EL (cell line): ENCODE measurements at places on chromosomes 3 and 15.
A peak's percentile ranks its signal among the peaks of the same experiment; 100 is the strongest.

DNA sequence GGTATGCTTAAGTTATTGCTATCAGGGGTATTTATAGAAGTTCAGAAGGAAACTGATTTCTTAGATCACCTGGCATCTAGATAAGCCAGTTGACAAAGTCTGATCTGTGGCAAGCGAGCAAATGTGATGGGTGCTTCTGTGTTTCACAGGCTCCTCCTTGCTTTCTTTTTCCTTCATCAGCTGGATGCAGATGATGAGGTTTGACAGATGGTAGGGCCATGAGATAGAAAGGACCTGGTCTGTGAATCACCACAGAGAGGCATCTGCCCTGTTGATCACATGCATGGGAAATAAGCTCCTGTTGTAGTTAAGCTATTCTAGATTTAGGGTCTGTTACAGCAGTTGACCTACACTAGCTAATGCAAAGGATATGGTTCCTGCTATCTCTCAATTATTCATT is 372.0 kb downstream of the NEK10 start:
- no peak for DNase-seq

GRCh38 chr3:10337323-10338163 is 16.6 kb upstream of the SEC13 start:
- no peak for DNase-seq

DNA sequence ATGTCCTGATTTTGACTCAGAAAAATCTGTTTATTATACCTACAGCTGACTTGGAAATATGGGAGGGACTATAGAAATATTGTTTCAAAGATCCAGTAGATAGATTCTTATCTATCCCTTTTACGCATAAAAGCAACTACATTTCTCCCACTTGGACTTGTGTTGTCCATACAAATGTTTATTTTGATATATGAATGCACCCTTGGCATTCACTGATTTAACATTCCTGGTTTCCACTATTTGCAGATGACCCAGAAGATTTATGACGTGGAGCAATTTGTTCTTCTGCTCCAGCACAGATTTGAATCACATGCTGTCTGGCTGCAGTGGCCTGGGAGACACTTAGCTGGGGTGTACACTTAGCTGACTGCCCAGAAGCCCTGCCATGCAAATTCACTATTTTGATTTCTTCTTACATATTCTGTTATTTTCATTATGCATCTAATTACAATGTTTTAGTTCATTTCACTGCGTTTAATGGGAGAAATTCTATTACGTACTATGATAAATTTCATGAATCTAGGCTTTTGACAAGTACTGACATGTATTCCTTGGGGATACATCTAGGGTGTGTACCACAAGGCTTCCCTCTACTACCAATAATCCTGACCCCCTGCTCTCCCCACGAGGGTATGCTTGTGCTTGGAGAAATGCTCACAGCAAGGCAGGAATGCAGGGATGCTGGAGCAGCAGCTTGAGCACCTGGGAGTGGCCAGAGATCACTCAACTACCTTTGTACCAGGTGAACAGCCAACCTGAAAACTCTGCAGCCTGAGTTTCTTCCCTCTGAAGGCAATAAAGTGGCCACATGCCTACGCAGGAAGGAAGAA is 223.6 kb upstream of the TBL1XR1 start:
- peak; percentile 65 for DNase-seq

GRCh38 chr3:194537732-194538247 is 51.0 kb upstream of the ATP13A3 start:
- DNase-seq, result peak; percentile 96

GRCh38 chr3:46960081-46960701 is 16.4 kb downstream of the CCDC12 start:
- DNase-seq, result peak; percentile 56

DNA sequence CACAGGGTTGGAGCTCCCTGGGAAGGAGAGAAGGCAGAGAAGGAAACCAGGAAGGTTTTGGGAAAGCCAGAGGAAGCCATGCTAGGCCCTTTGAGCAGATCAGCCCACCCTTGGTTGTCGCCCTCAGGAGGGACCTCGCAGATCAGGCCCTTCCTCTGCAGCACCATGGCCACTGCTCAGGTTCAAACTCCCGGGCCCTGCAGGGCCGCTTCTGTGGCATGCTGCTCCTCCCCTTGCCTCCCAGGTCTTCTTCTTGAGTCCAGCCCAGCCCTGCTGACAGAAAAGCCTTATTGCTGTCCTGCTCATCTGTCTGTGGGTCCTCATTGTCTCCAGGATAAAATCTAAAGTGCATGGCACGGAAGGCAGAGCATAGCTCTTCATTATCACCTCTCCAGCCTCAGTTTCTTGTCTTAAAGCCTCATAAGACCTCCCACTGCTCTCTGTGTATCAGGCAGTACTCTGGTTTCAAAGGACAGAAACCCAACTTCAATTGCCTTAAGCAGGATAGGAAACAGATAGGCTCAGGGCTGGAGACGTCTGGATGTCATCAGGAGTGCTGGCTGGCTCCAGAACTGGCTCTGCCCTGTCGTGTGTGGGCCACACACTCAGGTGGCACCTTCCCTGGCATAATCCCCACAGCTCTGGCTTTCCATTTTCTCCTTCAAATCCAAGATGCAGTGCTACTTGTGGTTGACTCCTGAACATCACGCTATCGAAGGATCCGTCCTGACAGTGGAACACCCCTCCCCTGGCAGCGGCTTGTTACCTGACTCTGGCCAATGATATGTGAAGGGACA is 118.5 kb downstream of the EEFSEC start:
- DNase-seq, result no peak

- DNase-seq, result peak; percentile 13
These were observed 78.4 kb downstream of the FBXL2 start for GRCh38 chr3:33355611-33356010.

- DNase-seq, result peak; percentile 9
These were observed 148.4 kb downstream of the B3GALNT1 start for GRCh38 chr3:160956785-160957184.

DNA sequence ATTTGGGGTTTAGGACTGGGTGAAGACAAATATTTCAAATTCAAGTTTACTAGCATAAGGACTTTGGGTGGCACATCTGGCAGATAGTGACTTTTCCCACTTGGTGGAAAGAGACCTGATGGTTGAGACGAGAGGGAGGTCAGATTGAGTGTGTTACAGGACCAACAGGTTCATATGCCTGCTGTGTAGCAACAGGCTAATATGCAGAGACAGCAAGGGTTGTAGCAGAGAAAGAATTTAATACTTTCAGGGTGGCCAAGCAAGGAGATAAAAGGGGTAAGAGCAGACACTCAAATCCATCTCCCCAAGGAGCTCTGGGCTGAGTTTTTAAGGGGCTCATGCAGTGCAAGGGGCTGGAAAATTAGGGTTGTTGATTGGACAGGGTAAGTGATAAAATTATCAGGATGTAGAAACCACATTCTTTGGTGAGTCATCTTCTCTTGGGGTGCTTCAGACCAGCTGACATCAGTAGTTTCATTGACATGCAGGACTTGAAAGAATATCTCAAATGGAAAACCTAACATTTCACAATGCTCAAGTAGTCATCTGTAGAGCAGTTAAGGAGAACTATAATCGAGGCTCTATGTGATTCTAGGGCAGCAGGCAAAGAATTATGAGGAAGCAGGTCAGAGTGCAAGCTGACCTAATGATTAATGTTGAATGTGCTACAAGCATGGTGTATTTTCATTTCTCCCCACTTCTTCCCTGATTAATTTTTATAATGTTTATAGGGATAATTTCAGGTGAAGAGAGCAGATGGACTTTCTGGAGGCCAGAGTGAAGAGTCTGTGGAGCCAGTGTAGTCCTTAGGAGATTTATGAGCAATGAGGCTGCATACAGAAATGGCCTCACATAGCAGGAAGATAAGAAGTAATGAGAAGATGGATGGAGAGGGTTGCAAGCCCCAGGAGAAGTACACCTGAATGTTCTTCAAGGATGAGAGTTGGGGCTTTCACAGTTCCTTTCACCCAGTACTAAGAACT is 13.7 kb downstream of the FOXB1 start:
- DNase-seq, result peak; percentile 48

DNA sequence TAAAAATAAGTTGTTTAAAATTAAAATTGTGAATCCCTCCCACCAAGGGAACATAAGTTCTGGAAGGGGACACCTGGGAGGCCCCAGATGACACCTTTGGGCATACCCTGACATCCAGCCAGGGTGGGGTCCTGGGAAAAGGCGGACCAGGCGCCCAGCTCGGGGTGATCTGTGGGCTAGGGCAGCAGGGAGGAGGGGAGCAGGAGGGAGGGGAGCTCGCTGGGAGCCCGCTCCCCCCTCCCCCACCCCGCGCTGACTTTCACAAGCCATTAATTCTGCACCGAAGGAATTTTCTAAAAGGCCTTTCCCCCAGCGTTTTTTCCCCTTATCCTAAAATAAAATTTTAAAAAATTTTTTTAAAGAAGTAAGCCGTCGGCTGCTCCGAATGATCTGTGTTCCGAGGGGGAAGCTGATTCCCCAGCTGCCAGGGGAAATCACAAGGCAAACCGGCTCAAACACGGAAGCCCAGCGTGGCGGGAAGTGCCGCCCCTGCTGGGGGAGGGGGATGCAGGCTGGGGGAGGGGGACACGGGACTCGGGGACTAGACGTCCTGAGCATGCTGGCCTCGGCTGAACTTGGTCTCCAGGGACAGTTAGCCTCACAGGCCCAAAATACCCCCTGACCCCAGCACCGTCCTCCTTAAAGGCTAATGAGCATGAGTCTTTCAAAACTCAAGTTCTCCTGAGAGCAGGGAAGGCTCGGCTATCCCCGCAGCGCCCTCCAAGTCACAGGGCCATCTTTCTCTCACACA is 13.9 kb downstream of the PLXND1 start:
- no peak for DNase-seq

DNA sequence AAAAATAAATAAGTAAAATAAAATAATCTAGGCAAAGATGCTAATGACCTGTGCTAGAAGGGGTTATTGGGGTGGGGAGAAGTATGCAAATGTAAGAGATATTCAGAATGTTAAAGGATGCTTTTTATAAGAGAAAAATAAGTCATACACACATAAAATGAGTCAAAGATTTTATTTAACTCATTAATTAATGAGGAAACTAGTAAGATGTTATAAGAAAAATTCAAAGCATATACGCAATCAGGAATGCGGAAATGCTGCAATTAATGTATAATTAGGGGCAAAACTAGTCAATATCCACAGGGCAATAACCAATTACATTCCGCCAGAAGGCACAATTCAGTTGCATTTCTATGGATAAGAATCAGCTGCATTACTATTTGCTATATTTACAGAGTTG is 30.1 kb downstream of the MAP3K13 start:
- DNase-seq, result no peak

- DNase-seq, result no peak
These were observed 17.3 kb upstream of the ATP10A start for GRCh38 chr15:25880411-25880810.
